Progenitor cell of endocrine pancreas (in vitro differentiated cells): ENCODE measurements at places on chromosomes 11 and 22. TPM values are rescaled to one million over a fixed set of nuclear protein-coding genes. Genes with fewer than 3 reads are reported as not detected.

MEI1 gene
- 1.0 and 1.5 TPM in 2 replicates for total RNA-seq

- no peak overlapping the region for H3K27ac ChIP-seq
- no peak overlapping the region for H3K4me3 ChIP-seq
- no peaks in the 10 kb centered on the region for H3K27me3 ChIP-seq
- peaks cover 1% of the 10 kb centered on the region for H3K36me3 ChIP-seq
Measured at GRCh38 chr11:119223856-119224255, 17.7 kb downstream of the CBL start.

- peak overlapping the region; percentile 59 for H3K4me3 ChIP-seq
- H3K36me3 ChIP-seq = no peaks in the 10 kb centered on the region
- H3K27me3 ChIP-seq = peaks cover 5% of the 10 kb centered on the region
- peak; percentile 31 for DNase-seq
- H3K27ac ChIP-seq = no peak overlapping the region
- no peaks in the 10 kb centered on the region for H3K4me1 ChIP-seq
Measured at GRCh38 chr11:13486926-13487660, 8.7 kb downstream of the PTH start.

GRCh38 chr11:1645357-1645821 is 15.8 kb downstream of the KRTAP5-5 start:
- no peaks in the 10 kb centered on the region for H3K36me3 ChIP-seq
- no peak overlapping the region for H3K27ac ChIP-seq
- no peaks in the 10 kb centered on the region for H3K4me1 ChIP-seq
- peaks cover 18% of the 10 kb centered on the region for H3K27me3 ChIP-seq

- no peak overlapping the region for H3K27ac ChIP-seq
- H3K36me3 ChIP-seq = no peaks in the 10 kb centered on the region
- no peaks in the 10 kb centered on the region for H3K4me1 ChIP-seq
- no peak overlapping the region for H3K4me3 ChIP-seq
- no peak for DNase-seq
- H3K27me3 ChIP-seq = no peaks in the 10 kb centered on the region
Measured at GRCh38 chr22:33007485-33007884, 50.7 kb downstream of the SYN3 start.
